ENCODE measurements at places on chromosomes 6 and 20. TPM values are rescaled to one million over a fixed set of nuclear protein-coding genes. Genes with fewer than 3 reads are reported as not detected.

- H3K27me3 ChIP-seq = no peaks in the 10 kb centered on the region
- no peak overlapping the region for H3K4me3 ChIP-seq
- H3K27ac ChIP-seq = peak overlapping the region; percentile 80
These were observed 37.6 kb upstream of the HINT3 start for GRCh38 chr6:125918681-125919566.

GRCh38 chr6:167027772-167028171 lies 28.6 kb downstream of the CEP43 start:
- H3K4me1 ChIP-seq = no peaks in the 10 kb centered on the region
- H3K27me3 ChIP-seq = no peaks in the 10 kb centered on the region
- no peak overlapping the region for H3K4me3 ChIP-seq
- DNase-seq = no peak

- H3K27ac ChIP-seq = no peak overlapping the region
- DNase-seq = no peak
- no peaks in the 10 kb centered on the region for H3K36me3 ChIP-seq
- no peaks in the 10 kb centered on the region for H3K27me3 ChIP-seq
- H3K4me1 ChIP-seq = no peaks in the 10 kb centered on the region
These were observed 1029.5 kb upstream of the GJE1 start for GRCh38 chr6:141103246-141103645.

GRCh38 chr6:13674533-13675190 lies 37.0 kb downstream of the RANBP9 start:
- no peak overlapping the region for H3K27ac ChIP-seq
- H3K4me1 ChIP-seq = peaks cover 5% of the 10 kb centered on the region
- H3K4me3 ChIP-seq = no peak overlapping the region
- no peaks in the 10 kb centered on the region for H3K36me3 ChIP-seq

- no peak overlapping the region for H3K4me3 ChIP-seq
- H3K27ac ChIP-seq = no peak overlapping the region
- no peaks in the 10 kb centered on the region for H3K4me1 ChIP-seq
- DNase-seq = no peak
- H3K27me3 ChIP-seq = no peaks in the 10 kb centered on the region
These were observed 70.8 kb downstream of the EYA2 start for GRCh38 chr20:46965477-46965876.

The SLC17A2 gene
- total RNA-seq = not detected

The LCA5 gene
- total RNA-seq = 7.7 TPM

The SHLD1 gene
- 5.0 TPM for total RNA-seq

The HMGCLL1 gene
- total RNA-seq = 3.6 TPM

The CPNE5 gene
- total RNA-seq = 5.2 TPM

The TINAG gene
- not detected for total RNA-seq

The CYP39A1 gene
- total RNA-seq = 14.4 TPM

Measured in lung (tissue), 17 donors.